ENCODE measurements at places on chromosomes 12 and 14.

DNA sequence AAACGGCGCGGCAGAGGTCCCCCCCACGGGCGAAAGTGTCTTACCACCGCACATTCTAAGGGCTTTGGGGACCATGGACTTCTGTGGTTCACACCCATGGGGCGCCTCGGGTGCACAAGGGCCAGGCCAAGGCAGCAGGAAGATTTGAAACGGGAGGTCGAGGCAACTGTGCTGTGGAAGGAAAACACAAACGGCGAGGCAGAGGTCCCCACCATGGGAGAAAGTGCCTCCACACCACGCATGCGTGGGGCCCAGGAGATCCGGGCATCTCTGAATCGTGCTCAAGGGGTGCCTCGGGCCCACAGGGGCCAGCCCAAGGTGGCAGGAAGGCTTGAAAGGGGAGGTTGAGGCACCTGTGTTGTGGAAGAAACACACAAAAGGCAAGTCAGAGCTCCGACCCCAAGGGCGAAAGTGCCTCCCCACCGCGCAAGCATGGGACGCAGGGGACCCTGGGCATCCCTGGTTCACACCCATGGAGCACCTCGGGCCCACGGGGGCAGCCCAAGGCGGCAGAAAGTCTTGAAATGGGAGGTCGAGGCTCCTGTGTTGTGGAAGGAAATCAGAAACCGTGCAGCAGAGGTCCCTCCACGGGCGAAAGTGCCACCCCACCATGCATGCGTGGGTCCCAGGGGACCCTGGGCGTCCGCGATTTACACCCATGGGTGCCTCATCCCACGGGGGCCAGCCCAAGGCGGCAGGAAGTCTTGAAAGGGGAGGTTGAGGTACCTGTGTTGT is 371.0 kb downstream of the ALG10 start:
- DNase-seq, result no peak

GRCh38 chr14:75978249-75978731 is 3.5 kb downstream of the TGFB3 start:
- no peak for DNase-seq

GRCh38 chr12:115002434-115002833 is 318.5 kb upstream of the TBX3 start:
- DNase-seq, result no peak

- peak; percentile 49 for DNase-seq
These were observed 8.7 kb downstream of the LRP1-AS start for GRCh38 chr12:57138526-57139272.

GRCh38 chr12:29945904-29946303 is 162.2 kb upstream of the TMTC1 start:
- no peak for DNase-seq

Measured in HL-60 (cell line).